Ascending aorta (tissue), 2 donors: ENCODE measurements at places on chromosomes 5 and 9.

GRCh38 chr9:12271421-12271891 lies 421.7 kb upstream of the TYRP1 start:
- no peak for DNase-seq

GRCh38 chr5:151950706-151951105 lies 26.1 kb upstream of the GLRA1 start:
- DNase-seq: no peak

- no peak for DNase-seq
Measured at GRCh38 chr5:121937762-121938161, 24.0 kb upstream of the SRFBP1 start.

DNA sequence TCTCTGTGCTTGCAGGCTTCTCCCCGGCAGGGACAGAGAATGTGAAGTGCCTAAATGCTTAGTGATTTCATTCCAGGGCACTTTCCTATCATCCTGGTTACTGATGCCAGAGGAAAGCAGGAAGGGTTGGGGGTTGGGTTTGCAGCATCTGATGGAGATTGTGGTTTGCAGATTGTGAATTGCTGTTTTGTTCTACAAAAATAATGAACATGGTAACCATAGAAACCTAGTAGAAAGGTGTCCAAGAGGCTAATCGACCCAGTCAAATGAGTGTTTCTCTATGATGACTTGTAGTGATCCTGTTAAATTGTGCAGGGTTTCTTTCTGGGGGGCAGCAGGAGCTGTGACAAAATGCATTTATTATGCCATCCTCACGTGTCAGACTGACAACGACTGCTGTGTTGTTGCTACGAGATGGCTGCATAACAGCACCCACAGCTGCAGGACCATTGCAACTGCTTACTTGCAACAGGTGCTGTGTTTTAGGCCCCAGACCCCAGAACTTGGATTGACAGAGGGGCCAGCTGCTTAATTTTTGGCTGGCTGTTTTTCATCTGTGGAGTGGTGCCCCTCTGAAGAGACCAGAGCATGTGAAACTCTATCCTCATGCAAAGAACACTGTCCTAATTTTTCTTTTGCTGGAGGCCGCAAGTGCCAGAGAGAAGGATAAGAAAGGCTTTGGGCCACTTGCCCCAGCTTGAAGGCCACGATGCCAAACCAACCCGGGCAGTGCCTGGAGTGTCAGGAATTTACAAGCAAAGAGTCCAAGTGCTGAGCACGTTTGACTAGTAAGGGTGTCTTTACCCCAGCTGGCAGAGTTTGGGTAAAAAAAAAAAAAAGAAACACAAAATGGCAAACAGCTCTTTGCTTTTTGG lies 397.8 kb downstream of the GADD45G start:
- peak; percentile 82 for DNase-seq

GRCh38 chr9:13863112-13863511 lies 450.8 kb downstream of the NFIB start:
- no peak for DNase-seq

DNA sequence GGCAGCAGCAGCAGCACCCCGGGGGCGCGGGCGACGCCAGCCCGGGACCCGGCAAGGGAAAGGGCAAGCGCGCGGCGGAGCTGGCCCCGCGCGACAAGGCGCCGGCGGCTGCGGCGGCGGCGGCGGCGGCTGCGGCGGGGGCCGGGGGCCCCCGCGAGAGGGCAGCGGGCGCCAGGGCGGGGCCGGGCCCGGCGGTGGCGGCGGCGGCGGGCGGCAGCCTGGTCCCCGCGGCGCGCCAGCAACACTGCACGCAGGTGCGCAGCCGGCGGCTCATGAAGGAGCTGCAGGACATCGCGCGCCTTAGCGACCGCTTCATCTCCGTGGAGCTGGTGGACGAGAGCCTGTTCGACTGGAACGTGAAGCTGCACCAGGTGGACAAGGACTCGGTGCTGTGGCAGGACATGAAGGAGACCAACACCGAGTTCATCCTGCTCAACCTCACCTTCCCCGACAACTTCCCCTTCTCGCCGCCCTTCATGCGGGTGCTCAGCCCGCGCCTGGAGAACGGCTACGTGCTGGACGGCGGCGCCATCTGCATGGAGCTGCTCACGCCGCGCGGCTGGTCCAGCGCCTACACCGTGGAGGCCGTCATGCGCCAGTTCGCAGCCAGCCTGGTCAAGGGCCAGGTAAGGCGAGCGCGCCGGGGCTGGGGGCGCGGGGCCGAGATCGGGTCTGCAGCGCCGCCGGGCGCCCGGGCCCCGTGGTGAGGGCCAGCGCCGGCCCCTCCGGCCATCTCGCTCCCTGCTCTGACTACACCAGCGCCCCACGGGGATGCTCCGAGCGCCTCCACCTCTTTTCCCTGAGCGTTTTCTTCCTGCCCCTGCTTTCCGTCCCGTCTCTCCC lies at the start of gene UBE2QL1:
Gene UBE2QL1 (plus strand): TSS at position 238 of the 843 bp plus-strand sequence. CDS start 35 bp downstream, at position 273.
- DNase-seq: no peak

GRCh38 chr9:120901755-120902568 lies 24.6 kb downstream of the TRAF1 start:
- DNase-seq: no peak

DNA sequence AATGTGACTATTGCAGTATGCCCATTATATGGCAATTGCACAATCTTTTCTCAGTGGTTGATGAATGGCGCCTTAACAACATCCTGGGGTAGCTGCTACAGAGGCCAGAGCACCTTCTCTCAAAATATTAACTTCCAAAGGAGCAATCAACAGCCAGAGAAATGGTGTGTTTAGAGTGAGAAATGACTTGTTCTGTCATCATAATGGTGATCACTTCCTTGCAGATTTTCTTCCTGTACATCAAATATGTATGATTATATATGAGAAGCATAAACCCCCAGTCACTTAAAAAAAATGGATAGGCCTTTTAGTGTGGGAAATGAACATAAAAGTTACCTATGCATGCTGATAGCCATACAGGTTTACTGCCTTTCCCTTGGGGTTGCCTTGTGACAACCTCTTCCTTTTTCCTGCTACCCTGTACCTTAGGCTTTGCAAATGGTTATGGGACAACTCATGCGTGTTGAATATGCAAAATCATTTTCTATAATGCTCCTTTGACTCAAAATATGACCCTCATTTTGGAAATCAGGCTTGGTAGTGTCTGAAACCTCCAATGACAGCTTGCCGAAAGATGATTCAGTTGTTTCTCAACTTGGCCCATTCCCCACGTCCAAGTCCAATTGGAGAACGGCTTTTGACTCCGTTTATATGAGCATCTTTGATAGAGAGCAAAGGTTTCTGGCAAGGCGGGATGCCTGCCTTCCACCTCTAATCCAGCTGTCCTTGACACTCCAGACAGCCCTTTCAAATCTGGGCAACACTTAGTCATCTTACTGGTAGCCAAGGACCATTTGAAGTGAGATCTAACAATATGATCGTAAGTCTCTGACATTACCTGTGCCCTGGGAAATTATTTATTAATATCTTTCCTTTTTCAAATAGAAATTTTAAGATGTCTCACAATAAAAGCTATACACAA lies 69.3 kb downstream of the SLC1A1 start:
- no peak for DNase-seq

DNA sequence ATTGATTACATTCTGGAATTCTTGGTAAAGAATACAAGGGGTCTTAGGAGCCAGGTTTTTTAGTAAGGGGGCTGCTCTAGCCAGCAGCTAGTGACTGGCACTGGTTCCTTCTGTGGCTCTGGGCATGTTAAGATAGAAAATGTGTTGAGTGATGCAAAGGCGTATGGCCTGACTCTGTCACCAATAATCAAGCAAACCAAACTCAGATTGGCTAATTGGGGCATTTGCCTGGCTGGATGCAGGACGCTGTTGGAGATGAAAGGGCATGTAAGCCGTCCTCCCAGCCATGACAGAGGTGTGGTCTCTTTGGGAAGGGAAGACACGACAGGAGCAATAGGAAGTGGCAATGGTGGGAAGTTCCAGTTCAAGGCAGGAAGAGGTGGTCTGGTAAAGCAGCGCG lies 87.6 kb upstream of the CTSL start:
- no peak for DNase-seq

- DNase-seq: no peak
Measured at GRCh38 chr9:71353720-71354119, 232.3 kb upstream of the TRPM3 start.

- no peak for DNase-seq
Measured at GRCh38 chr5:138000102-138000723, 32.7 kb downstream of the FAM13B start.

GRCh38 chr9:33633636-33634035 lies 109.6 kb downstream of the ANKRD18B start:
- DNase-seq: no peak

DNA sequence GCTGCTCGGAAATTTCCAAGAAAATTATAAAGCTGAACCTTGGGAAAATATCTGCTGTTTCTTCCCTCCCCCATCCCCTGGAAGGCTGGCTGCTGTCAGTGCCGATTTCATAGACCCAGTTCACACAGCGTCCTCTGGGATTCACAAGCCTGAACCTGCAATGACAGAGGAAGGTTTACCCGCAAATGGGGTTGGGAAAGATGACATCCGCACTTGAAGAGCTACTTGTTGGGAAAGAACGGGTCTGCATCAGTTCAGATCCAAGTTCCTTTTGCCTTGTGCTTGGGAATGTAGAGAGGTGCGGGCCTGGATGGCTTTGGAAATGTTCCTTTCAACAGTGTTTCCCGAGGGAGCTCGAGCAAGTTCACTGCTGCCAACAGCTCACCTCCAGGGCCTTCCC lies 13.9 kb downstream of the PCDH12 start:
- no peak for DNase-seq

GRCh38 chr9:136724772-136725171 lies 12.4 kb downstream of the DIPK1B start:
- no peak for DNase-seq

GRCh38 chr5:2759091-2759490 lies 7.6 kb upstream of the IRX2 start:
- DNase-seq: no peak

DNA sequence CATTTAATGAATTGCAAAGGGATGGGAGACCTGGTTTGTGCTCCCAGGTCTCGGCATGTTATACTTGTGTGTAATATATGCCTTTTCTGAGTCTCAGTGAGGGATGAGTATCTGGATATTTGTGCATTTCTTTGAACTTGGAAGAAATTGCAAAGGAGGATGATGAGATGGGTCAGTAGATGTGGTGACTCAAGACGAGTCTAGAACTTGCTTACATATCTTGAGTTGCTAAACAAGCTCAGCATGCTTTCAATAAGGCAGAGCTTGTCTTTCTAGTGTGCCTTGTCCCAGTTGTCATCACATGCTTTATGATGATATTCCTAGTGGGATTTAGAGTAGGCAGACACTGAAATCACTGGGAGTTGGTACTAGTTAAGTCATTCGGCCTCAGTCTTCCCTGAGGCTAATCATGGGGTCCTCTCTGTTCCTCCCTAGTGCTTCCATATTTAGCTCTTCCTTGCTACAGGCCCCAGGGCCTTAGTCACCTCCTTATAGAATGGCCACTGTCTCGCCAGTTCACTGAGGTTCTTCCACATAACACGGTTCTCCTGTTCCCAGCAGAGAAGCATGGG lies 222.3 kb downstream of the ARRDC3 start:
- DNase-seq: no peak

DNA sequence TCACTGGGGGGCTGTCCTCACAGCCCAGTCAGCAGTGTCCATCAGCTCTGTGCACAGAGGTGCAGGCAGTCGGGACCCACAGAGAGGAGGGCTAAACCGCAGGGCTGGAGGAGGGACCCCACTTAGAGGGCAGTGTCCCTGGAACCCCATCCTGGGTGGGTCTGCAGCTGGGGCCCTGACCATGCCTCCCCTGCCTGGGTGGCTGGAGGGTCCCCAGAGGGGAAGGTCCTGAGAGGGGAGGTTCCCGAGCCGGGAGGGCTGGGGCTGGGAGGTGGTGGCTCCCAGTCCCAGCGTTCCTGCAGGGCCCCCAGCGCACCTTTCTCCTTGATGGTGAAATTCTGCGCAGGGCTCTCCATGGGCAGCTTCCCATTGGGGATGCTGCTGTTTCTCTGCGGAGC lies 32.7 kb downstream of the EXOC3 start:
- no peak for DNase-seq

GRCh38 chr5:140647042-140647419 lies 399 bp downstream of the NDUFA2 start:
- no peak for DNase-seq

- no peak for DNase-seq
Measured at GRCh38 chr9:75941577-75942311, 51.3 kb downstream of the PCSK5 start.

GRCh38 chr5:85132269-85132668 lies 747.6 kb upstream of the EDIL3 start:
- no peak for DNase-seq

DNA sequence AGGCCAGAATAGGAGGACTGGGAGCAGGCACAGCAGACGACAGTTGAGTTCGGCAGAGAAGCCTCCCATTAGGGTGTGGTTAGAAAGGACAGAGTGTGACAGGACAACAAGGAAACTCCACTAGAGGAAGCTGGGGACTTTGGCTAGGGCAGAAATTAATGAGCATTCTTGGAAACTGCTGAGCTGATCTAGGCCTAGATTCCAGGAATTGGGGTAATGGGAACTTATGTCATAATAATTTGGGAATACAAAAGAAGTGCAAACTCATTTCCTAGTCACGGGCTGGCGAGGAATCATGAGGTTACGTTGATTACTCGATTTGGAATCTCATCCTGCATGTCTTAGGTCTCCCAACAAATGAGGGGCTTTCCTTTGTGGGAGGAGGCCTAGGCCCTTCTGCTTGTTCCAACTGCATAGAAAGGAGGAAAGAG lies 144.6 kb upstream of the RPS23 start:
- DNase-seq: no peak

DNA sequence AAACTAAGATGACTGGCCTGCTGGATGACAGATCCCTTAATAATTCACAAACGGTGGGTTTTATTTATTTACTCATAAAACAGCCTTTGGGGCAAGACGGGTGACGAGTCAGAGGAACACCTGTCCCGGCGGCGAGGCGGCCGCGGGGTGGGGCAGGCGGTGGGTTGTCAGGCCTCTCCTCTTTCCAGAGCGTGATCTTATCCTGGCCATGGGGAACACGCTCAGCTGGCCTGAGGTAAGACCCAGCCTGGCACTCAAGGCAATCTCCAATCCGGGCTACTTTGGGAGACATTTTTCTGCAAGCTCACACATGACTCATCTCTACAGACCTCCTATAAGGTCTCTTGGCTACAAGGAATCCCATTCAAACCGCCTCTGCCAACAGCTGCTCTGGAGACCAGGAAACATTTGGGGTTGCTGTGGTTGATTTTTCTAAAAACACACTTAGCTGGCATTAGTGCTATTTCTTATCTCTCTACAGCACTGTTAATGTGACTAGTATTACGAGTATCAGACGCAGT lies 6.3 kb downstream of the RAPGEF1 start:
- DNase-seq: peak; percentile 85

GRCh38 chr9:128987805-128988204 lies 40.3 kb downstream of the NUP188 start:
- DNase-seq: no peak

DNA sequence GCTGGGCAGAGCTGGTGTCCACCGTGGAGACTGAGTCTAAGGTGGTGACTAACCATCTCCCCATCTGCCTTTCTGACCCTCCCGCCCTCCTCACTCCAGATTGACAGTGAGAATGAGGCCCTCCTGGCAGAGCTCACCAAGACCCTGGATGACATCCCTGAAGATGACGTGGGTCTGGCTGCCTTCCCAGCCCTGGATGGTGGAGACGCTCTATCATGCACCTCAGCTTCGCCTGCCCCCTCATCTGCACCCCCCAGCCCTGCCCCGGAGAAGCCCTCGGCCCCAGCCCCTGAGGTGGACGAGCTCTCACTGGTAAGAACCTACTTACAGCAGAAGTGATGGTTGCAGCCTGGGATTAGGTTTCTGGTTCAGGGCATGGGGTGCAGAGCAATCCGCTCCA lies 96.5 kb downstream of the PPARGC1B start:
- no peak for DNase-seq

GRCh38 chr9:106657926-106658325 lies 205.0 kb upstream of the ZNF462 start:
- no peak for DNase-seq

- no peak for DNase-seq
Measured at GRCh38 chr9:87498811-87499360, 1.2 kb downstream of the DAPK1 start.
